ENCODE measurements at places on chromosomes 7 and 10. TPM values are rescaled to one million over a fixed set of nuclear protein-coding genes. Genes with fewer than 3 reads are reported as not detected.

Gene PLEKHA1
- 16.5 TPM for total RNA-seq

Gene CALML5
- not detected for total RNA-seq

Gene OR2A1
- total RNA-seq: not detected

Gene CUZD1
- total RNA-seq: 2.9 TPM

Gene AP3M1
- 56.6 TPM for total RNA-seq

Gene ZNF239
- 0.90 TPM for total RNA-seq

Gene PTPRZ1
- total RNA-seq: not detected

Gene SORBS1
- total RNA-seq: 0.96 TPM

Gene FGFBP3
- total RNA-seq: 3.6 TPM

Gene TACR2
- total RNA-seq: not detected

Gene PNLIP
- total RNA-seq: not detected

Gene CYP3A5
- 0.08 TPM for total RNA-seq

Gene C7orf57
- total RNA-seq: 2.0 TPM

Gene AKR1C2
- not detected for total RNA-seq

Gene LRIT1
- total RNA-seq: not detected

Gene IGF2BP3
- 0.04 TPM for total RNA-seq

Gene PRLHR
- total RNA-seq: not detected

Gene IQUB
- total RNA-seq: 0.13 TPM

Gene NME8
- not detected for total RNA-seq

Gene STEAP1
- total RNA-seq: 0.40 TPM

Gene SPDYE2
- 0.23 TPM for total RNA-seq

Gene FXYD4
- not detected for total RNA-seq

Gene GPRIN2
- not detected for total RNA-seq

Gene FANK1
- total RNA-seq: 0.25 TPM

Gene OR2A5
- not detected for total RNA-seq

Gene H2BK1
- not detected for total RNA-seq

Gene NUTM2E
- not detected for total RNA-seq

Gene TUBAL3
- total RNA-seq: not detected

Gene ASB10
- total RNA-seq: not detected

Gene THSD7A
- total RNA-seq: not detected

Gene CCDC136
- 9.9 TPM for total RNA-seq

Gene TMEM270
- not detected for total RNA-seq

Gene SLC39A12
- not detected for total RNA-seq

Gene ACTL6B
- total RNA-seq: not detected

Gene OR2F2
- total RNA-seq: not detected

Gene GPR146
- total RNA-seq: 2.1 TPM

Gene GRB10
- 0.42 TPM for total RNA-seq

Gene BMPER
- total RNA-seq: not detected

Gene NPY
- total RNA-seq: not detected

Gene MRPS24
- total RNA-seq: 138 TPM

Gene PLXDC2
- total RNA-seq: not detected

Gene RAPGEF5
- 0.80 TPM for total RNA-seq

Gene SPACDR
- 1.4 TPM for total RNA-seq

Gene PSMC2
- total RNA-seq: 192 TPM

Gene CALD1
- total RNA-seq: 1.7 TPM

Gene PHF14
- 33.4 TPM for total RNA-seq

Gene SUGCT
- 1.1 TPM for total RNA-seq

Gene VAX1
- not detected for total RNA-seq

Gene HOXA9
- not detected for total RNA-seq

Gene IDI2
- total RNA-seq: not detected

Gene MAT1A
- total RNA-seq: not detected

Gene TMEM196
- not detected for total RNA-seq

Gene CNPY1
- not detected for total RNA-seq

Gene MYO3A
- not detected for total RNA-seq

Gene AGR3
- total RNA-seq: not detected

Gene AMPH
- not detected for total RNA-seq
